ENCODE measurements at places on chromosomes 1 and 21. TPM values are rescaled to one million over a fixed set of nuclear protein-coding genes. Genes with fewer than 3 reads are reported as not detected.

Gene DVL1
- 52.8 TPM for total RNA-seq

Gene CR2
- not detected for total RNA-seq

Gene SLAMF9
- total RNA-seq, result not detected

Gene KIF21B
- total RNA-seq, result 10.7 TPM

Gene ALX3
- total RNA-seq, result not detected

Gene VPS45
- total RNA-seq, result 56.4 TPM

Gene KCNJ9
- total RNA-seq, result not detected

Gene YBEY
- 22.8 TPM for total RNA-seq

Gene LRRC53
- not detected for total RNA-seq

Gene RHOU
- 38.7 TPM for total RNA-seq

Gene LRRC71
- total RNA-seq, result not detected

Gene ZNF593OS
- total RNA-seq, result not detected

Gene CD101
- 1.1 TPM for total RNA-seq

Gene PRDX6
- total RNA-seq, result 167 TPM

Gene SKI
- total RNA-seq, result 77.5 TPM

Gene LCA5L
- total RNA-seq, result 3.0 TPM

Gene LCE1B
- not detected for total RNA-seq

Gene ATP13A2
- 33.7 TPM for total RNA-seq

Gene CD1D
- 1.7 TPM for total RNA-seq

Gene CLCNKB
- 0.65 TPM for total RNA-seq

Gene GPR25
- not detected for total RNA-seq

Gene TOMM20
- 104 TPM for total RNA-seq

Gene LAMB3
- 58.5 TPM for total RNA-seq

Gene NRIP1
- total RNA-seq, result 45.5 TPM

Gene TSTD1
- 79.8 TPM for total RNA-seq

Gene ADCY10
- total RNA-seq, result 0.13 TPM

Gene ZBTB8B
- total RNA-seq, result 0.57 TPM

Gene RAB7B
- 11.7 TPM for total RNA-seq
